ENCODE measurements at places on chromosomes 13 and 19.
A peak's percentile ranks its signal among the peaks of the same experiment; 100 is the strongest.

- peak; percentile 66 for DNase-seq
These were observed 6.0 kb downstream of the A1BG start for GRCh38 chr19:58346961-58347929.

GRCh38 chr19:42538841-42539709, 10.8 kb upstream of the CEACAM1 start:
- no peak for DNase-seq

DNA sequence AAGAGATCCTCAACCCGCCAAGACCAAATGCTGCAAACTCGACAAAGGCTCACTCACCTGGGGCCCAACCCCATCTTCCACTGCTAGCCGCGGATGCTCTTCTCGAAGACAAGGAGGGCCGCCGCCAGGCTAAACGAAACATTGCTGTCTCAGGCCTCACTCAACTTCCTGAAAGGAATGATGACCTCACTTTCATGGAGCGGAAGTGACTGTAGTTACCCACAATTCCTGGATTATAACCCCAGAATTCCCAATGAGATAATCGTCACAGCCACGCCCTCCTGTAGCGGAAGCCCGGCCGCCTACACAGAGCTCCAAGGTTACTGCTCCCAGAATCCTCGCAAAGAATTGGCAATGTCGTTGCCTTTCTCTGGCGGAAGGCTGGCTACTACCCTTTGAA, 10.5 kb upstream of the ZNF112 start:
- DNase-seq = peak; percentile 58

DNA sequence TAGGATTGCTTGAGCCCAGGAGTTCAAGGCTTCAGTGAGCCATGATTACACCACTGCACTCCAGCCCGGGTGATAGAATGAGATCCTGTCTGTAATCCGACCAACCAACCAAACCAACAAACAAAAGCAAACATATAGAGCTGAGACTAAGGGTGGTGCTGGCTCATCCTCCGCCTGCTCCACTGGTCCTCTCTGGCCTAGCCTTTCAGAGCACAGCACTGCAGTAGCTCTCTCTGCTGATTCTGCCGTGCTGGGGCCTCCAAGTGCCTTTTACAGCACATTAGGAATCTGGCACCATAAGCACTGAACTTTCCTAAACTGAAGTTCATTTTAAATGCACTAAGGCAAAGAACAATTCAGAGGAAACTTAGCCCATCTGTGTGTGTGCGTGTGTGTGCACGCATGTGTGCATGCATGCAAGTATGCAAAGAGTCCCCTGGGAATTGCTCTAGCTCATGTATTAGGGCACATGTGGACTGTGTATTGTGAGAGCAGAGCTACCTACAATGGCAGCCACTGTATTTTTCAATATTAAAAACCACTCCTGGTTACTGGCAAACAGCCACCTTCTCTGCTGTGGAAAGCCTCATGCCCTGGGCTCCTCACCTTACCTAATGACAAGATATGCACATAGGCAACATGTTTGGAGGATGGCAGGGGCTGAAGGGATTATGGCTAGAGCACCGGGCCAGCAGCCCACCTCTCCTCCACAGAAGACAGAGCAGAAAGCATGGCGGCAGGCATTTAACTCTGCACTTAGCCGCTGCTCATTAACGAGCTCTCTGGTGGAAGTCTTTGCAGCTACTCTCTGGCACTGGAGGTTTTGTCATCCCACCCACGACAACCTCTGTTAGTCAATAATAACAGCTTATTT, 223.1 kb upstream of the TSHZ3 start:
- no peak for DNase-seq

DNA sequence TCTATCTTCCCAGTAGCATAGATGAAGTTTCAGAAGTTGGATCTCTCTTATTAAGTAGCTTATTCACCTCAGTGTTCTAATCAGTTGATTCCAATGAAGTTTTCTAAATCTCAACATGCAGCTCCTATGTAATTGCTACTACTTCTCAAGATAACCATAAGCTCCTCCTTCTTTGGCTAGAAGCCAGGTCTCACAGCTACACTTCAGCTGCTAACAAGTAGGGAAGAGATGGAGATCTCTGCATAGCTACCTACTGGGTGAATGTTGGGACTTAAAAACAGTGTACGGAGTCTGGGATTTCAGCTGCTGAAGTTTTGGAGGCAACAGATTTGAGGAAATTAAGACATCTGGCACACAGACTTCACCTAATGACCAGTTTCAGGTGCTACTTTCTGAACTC, 661.0 kb downstream of the SLITRK1 start:
- DNase-seq = peak; percentile 40

DNA sequence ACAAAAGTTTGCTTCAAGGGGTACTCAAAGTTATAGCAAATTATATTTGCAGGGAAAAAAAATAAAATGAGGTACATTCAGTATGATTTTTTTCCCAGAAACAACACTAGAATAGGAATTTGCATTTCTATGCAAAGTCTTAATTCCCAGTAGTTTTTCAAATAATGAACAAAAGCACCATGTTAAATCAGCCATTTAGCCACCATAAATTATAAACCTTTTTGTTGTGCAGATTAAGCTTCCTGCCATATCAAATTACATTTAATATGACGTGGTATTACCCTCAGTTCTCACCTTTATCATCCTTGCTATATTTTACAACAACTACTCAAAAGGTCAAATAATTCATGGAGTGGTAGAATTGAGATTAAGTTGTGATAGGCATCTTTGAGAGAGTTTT, 136.6 kb upstream of the FRY start:
- no peak for DNase-seq

GRCh38 chr19:19342086-19343015, 21.7 kb downstream of the MAU2 start:
- peak; percentile 70 for DNase-seq

- DNase-seq = no peak
These were observed 752.7 kb upstream of the GPC6 start for GRCh38 chr13:92473765-92474475.

- DNase-seq = no peak
These were observed 12.9 kb downstream of the TPM4 start for GRCh38 chr19:16089010-16089846.

- DNase-seq = no peak
These were observed 246.5 kb upstream of the ARGLU1 start for GRCh38 chr13:106814463-106814862.

- DNase-seq = no peak
These were observed 626.9 kb downstream of the EFNB2 start for GRCh38 chr13:105908586-105908985.

GRCh38 chr19:50817941-50818858, 5.4 kb downstream of the KLK1 start:
- DNase-seq = peak; percentile 24

- peak; percentile 99 for DNase-seq
These were observed 13.0 kb upstream of the SPC24 start for GRCh38 chr19:11168568-11168967.

Data from cardiac fibroblast (primary cell).